ENCODE measurements at places on chromosomes 16 and 17.
A peak's percentile ranks its signal among the peaks of the same experiment; 100 is the strongest.

DNA sequence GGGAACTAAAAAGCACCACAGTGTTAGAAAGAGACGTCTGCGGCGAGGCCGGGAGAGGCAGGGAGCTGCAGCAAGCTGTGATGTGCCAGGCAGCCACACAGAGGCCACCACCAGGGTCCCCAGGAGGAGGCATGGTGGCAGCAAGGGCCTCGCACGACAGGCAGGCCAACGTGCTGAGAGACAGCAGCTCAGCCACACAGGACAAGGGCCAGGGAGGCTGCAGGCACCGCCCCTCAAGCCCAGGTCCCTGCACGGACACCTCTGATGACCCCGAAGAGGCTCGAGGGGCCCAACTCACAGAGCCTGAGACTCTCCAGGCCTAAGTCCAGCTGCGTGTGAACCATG lies 5.7 kb downstream of the HAGH start:
- DNase-seq = no peak

- DNase-seq = no peak
These were observed 94.3 kb upstream of the ASIC2 start for GRCh38 chr17:33387406-33387805.

- no peak for DNase-seq
These were observed 6.1 kb downstream of the SEC14L1 start for GRCh38 chr17:77146882-77147281.

DNA sequence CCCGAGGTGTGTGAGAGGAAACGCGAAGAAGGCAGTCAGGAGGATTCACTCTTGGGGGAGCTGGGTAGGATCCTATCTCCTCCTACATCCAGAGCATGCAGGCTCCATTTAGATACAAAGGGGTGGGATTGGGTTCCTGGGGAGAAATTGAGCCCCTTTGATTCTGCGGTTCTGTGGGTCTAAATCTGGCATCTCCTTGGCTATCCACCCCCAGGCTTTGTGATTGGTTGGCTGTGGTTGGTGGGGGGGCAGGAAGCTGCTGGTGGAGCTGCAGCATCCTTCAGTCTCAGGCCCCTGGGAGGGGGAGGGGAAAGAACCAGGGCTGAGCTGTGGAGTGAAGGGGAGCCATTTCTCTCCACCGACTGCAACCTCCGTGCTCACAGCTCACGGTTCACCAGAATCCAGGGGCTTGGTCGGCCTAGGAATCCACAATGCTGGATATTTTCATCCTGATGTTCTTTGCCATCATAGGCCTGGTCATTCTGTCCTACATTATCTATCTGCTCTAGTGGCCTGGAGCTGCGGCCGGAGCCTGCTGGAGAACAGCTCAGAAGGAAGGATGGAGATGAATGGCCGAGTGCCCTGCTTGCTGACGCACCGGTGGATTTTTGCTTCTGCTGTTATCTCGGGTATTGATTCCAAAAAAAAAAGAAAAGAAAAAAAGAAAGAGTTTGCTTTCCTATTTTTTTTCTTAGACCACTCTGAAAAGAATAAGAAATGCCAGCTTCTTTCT lies at the start of gene LASP1NB:
Gene LASP1NB, plus strand, starts transcription at position 352 of the 733 bp plus-strand sequence.
- DNase-seq = peak; percentile 28

- no peak for DNase-seq
These were observed 30.7 kb upstream of the SLC5A11 start for GRCh38 chr16:24815021-24815420.

DNA sequence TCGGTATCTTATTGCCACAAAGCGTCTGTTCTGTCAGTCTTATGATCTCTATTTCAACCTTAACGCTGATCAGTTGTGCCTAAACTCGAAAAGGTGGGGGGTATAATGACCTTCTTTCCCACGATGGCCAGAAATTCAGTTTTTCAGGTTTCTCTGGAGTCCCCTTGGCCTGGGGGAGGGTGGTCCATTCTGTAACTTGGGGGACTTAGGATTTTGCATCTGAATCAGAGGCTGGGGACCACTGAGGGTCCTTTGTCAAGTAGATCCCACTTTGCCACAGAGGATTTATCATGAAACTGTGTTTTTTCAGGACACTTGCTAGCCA lies 6.3 kb upstream of the WDR59 start:
- DNase-seq = no peak

DNA sequence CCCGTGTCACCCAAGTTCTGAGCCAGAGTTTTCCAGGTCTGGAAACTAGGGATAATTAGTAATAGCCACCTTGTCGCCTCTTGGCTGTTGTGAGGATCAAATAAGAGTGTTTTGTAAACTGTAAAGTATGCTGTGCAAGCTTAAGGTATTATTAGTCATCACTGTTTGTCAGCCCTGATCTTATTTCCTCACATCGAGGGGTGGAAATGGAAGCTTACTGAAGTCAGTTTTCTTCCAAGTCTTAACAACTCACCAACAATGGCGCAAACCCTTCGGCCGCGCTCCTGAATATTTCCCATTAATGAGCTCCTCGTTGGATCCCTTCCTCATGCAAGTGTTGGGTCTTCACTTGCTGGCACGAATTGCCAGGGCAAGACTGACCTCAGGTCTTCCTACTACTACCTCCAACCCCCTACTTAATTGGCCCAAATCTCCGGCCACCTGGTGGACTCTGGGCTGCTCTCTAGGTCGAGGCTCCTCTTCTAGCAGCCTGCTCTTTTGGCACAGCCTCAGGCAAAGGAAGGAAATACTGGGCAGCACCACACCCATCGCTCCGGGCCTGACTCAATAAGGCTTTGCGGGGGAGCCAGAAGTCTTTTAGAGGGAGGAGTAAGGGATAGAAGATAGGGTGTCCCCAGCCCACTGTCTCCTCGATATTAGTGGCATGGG lies 885 bp upstream of the SLC35B1 start:
- DNase-seq = peak; percentile 30

DNA sequence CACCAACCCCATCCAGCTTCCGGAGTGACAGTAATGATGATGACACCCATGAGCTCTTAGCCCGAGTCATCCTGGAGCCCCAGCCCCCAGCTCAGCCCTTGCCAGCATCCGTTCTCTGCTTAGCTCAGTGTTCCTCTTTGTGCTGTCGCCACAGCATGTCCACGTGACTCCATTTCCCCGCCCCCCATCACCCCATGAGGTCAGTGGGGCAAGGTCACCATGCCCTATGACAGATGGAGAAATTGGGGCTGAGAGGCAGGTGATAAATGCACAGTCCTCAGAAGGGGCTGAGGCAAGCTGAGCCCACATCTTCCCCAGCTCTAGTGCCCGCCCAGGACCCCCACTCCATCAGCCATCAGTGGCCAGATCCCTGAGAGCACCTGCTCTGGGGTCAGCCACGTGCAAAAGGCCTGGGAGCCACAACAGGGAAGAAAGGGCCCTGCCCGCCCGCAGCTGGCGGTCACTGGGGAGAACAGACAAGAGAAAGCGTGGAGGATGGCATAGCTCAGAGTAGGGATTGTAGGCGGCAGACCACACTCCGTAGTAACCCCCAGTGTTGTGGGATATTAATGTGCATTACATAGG lies 17.1 kb downstream of the ITGB4 start:
- peak; percentile 20 for DNase-seq

- no peak for DNase-seq
These were observed 108.4 kb downstream of the METRNL start for GRCh38 chr17:83187782-83188311.

- DNase-seq = peak; percentile 37
These were observed 27.7 kb upstream of the MPHOSPH6 start for GRCh38 chr16:82197540-82198240.

DNA sequence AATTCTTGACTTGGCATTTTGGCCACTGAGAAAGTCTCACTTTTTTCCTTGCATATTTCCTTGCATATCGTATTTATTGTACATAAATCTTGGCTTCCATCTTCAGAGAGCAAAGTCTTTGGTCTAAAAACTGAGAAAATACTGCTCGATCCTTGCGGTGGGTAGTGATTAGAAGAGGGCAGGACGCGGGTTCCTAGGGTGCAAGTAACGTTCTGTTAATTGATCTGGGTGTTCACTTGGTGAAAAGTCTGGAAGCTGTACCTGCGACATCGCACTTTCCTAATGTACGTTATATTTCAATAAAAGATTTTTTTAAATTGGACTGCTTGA lies 758 bp upstream of the UBALD2 start:
- DNase-seq = no peak

DNA sequence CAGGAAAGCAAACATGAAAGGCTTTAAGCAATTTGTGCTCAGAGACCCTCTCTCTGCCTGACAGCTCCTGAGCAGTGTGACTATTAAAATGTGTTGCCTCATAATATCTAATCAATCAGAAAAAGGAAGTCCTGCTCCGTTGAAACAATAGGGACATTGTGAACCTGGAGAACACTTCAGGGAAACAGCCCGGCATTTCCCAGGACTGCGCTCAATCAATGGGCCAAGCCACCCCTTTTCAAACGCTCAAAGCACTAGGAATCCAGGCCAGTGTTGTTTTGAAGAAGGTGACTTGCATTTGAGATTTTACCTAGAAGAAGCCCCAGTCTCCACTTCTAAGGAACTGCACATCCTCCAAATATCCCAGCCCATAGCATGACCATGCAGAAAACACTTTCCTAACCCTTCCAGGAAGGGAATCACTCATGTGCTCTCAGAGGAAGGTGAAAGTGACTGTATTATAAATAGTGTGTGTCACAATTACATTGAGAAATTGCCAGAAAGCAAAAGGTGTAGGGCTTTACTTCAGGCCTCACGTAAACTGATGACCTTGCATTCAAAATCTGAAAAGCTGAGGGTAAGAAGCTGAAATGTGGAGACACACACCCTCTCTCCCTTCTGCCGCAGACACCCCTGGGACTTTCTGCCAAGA lies 19.4 kb downstream of the CDRT4 start:
- no peak for DNase-seq

DNA sequence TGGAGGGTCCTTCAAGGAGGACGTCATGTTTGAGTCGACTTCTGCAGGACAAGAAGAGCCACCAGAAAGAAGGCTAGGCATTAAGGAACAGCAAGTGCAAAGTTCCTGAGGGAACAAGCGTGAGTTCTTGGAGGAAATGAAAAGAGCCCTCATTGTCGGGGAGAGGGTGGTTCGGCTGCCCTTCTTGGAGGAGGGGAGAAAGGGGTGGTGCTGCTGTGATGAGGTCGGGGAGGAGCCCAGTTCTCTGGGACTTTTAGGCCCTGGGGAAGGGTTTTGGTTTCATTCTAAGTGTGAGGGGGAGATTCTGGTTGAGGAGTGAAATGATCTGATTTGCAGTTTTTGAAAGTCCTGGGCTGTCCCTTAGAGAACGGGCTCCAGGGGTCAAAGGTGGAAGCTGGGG lies 4.1 kb downstream of the BICDL2 start:
- no peak for DNase-seq

DNA sequence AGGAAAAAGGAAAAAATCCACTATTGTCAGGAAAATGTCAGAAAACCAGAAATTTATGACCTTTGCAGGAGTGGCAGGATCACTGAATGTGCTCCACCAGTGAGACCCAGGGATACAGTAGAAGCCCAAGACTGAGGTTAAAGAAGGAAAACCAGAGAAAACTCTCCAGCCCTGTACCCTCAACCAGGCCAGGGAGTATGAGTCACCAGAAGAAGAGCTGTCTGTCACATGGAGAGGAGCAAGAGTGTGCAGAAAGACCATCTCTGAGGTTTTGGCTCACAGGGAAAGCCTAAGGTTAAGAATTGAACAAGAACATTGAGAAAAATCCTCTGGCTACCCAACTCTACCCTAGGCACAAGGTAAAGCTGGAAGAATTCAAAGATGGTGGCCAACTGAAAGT lies 47.6 kb upstream of the MON1B start:
- DNase-seq = no peak

- no peak for DNase-seq
These were observed 14.6 kb downstream of the BBS2 start for GRCh38 chr16:56505181-56505580.

DNA sequence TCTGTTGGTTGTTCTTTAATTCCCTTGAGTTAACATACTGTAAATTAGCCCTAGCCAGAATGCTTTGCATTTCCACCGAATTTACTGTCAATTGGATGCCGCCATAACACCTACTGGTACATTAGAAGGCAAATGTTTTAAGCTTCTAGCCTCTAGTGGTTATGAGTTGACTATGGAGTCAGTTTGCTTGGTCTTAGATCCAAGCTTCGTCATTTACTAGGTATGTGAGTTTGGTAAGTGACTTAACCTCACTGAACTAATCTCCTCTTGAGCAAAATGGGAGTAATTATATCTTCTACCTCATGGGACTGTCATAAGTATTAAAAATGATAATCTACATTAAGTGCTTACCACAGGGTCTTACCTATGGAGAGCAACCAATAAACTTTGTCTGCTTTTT lies 20.4 kb upstream of the CDH11 start:
- DNase-seq = peak; percentile 3

GRCh38 chr17:41417576-41418015 lies 6.8 kb downstream of the KRT37 start:
- DNase-seq = no peak

DNA sequence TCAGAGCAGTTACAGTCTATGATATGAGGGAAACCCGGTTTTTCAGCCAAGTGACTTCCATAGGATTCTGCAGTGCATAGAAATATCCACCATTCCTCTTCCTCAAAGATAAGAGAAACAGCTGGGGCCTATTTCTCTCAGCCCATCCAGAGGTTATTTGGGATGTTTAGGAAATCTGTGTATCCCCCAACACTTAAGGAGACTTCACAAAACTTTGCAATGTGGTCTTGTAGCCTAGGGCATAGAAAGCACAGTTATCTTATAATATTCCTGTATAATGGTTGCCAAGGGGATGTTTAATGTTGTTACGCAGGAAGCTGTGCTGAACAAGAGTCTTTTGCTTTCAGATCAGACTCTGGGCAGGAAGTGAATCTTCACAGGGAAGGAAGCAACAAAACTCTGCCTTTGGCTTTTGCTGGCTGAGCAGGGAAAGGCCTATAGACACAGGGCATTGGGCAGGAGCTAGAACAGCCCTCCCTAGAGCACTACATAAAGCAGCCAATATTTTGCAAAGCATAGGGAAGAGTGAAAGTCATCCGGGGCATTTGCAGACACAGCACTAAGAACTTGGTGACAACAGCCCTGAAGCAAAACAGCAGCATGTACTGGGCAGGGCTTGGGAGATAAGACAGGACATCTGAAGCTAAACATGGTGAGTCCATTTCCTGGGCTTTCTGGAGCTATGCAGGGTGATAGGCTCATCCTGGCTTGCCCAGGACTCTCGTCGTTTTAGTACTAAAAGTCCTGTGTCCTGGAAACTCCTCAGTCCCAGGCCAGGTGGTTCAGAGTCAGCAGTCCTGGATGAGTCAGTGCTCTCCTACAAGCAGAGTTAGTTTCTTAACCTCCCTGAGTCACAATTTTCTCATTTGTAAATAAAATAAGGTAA lies 18.7 kb upstream of the BEAN1 start:
- peak; percentile 91 for DNase-seq

DNA sequence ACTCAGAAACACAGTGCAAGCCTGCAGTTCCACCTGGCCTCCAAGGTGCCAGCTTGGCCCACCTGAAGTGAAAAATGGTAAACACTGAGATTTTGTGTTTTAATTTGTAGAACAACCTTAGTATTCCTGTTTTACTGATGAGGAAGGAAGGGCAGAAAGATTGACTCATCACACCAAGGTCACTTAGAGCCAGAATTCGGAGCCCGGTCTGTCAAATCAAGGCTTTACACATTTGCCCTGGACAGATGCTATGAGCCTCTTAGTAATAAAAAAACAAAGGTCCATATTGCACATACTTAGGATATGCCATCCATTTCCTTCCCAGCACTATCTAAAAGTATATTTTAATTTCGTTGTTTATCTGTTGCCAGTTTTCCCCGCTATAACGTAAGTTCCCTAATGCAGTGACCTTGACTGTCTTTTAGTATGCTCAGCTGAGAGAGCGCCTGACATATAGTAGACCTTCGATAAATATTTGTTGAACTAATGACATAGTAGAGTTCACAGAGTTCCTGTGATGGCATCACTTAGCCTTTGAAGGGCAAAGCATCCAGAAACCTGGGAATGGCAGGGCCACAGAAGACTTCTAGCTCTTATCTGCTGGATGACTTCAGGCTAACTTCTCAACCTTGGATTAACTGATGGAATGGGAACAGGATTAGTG lies 7.2 kb upstream of the TBKBP1 start:
- DNase-seq = peak; percentile 60

GRCh38 chr16:46920402-46921068 lies 36.4 kb downstream of the GPT2 start:
- DNase-seq = no peak
